ENCODE measurements at places on chromosomes 5 and 9.

- DNase-seq = no peak
Observed at GRCh38 chr5:154428208-154428607, 17.6 kb upstream of the SAP30L start.

- no peak for DNase-seq
Observed at GRCh38 chr5:39169081-39169480, 50.3 kb downstream of the FYB1 start.

- peak; percentile 67 for DNase-seq
Observed at GRCh38 chr5:17304282-17304681, 86.9 kb downstream of the BASP1 start.

GRCh38 chr5:81694726-81695125 lies 56.2 kb downstream of the SSBP2 start:
- DNase-seq = no peak

GRCh38 chr9:83511051-83511450 lies 27.1 kb downstream of the FRMD3 start:
- DNase-seq = no peak

DNA sequence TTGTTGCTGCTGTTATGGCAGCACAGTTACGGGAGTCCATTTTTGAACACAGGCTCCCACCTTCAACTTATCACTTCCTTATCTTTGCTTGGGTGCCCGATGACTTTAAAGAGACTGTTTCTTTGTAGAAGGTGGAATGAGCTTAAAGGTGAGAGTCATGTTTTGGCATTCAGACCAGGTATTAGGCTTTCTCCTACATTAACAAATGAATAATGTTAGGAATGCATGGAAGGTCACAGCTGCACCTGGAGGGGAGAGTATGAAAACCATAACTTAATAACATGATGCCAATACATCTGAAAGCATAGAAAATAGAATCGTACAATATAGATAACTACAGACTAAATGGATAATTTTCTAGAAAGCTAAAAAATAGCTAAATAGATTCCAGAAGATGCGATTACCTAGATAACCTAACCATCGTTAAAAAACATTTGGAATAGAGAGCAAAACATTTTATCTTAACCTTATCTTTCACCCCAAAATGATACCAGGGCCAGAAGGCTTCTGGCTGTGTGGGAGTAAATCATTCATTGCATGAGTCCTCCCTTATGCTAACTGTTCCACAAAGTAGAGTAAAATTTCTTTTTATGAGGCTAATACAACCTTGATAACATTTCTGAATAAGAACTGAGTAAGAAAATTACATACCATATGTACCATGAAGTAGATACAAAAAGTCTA lies 126.2 kb upstream of the ADCY2 start:
- no peak for DNase-seq

All from A673 (cell line).